ENCODE measurements at places on chromosomes 12 and 14. TPM values are rescaled to one million over a fixed set of nuclear protein-coding genes. Genes with fewer than 3 reads are reported as not detected.

GRCh38 chr12:116818341-116818856 is 62.8 kb downstream of the HRK start:
- peaks cover 1% of the 10 kb centered on the region for H3K36me3 ChIP-seq
- no peaks in the 10 kb centered on the region for H3K27me3 ChIP-seq
- DNase-seq, result peak; percentile 15

GRCh38 chr12:132099739-132100138 is 44.4 kb downstream of the DDX51 start:
- H3K4me1 ChIP-seq, result peaks cover 14% of the 10 kb centered on the region
- no peaks in the 10 kb centered on the region for H3K27me3 ChIP-seq
- peaks cover 8% of the 10 kb centered on the region for H3K36me3 ChIP-seq
- DNase-seq, result no peak

DNA sequence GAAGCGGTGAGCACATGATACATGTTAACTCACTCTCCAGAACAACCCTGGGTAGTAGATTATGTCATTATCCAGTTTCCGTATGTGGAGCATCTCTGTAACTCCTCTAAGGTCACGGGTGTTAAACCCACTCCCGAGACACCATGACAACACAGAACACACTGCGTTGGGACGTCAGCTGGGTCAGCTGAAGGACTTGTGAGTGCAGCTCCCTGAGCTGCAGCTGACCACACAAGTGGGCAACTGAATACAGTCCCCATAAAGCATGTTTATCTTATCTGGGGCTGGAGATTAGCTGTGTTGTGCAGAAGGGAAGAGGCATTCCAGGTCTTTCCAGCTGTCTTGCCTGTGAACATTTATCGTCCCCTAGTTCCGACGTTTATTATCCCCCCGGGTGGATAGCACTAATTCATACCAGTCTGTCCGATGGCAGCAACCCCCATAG is 211.5 kb downstream of the CHST11 start:
- no peak overlapping the region for H3K4me3 ChIP-seq
- no peaks in the 10 kb centered on the region for H3K36me3 ChIP-seq
- peaks cover 55% of the 10 kb centered on the region for H3K4me1 ChIP-seq
- no peak for DNase-seq
- no peak overlapping the region for H3K27ac ChIP-seq

GRCh38 chr12:22529281-22530060 is 14.9 kb downstream of the C2CD5 start:
- H3K4me3 ChIP-seq, result no peak overlapping the region
- no peaks in the 10 kb centered on the region for H3K27me3 ChIP-seq
- H3K36me3 ChIP-seq, result peaks cover 10% of the 10 kb centered on the region
- peaks cover 7% of the 10 kb centered on the region for H3K4me1 ChIP-seq
- no peak overlapping the region for H3K27ac ChIP-seq

DNA sequence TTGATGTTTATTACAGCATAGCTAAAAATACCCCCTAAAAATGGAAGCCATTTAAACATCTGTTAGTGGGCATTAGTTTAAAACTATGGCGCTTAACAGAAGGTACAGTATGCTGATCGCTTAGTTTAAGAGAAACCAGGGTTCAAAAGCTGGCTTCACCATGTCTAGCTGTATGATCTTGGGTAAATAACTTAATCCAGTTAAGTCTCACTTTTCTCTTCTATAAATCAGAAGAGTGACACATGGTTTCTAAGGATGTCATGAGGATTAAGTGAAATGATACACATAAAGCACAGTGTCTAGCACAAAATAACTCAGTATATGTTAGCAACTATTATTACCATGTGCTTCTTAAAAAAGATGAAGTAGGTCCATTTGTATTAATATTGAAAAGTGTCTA is 38.7 kb downstream of the STK38L start:
- H3K27me3 ChIP-seq, result no peaks in the 10 kb centered on the region
- no peak overlapping the region for H3K27ac ChIP-seq
- no peak overlapping the region for H3K4me3 ChIP-seq
- peaks cover 33% of the 10 kb centered on the region for H3K4me1 ChIP-seq

GRCh38 chr12:42283739-42284138 is 42.2 kb downstream of the ZCRB1 start:
- no peaks in the 10 kb centered on the region for H3K36me3 ChIP-seq
- no peaks in the 10 kb centered on the region for H3K4me1 ChIP-seq
- H3K27me3 ChIP-seq, result peaks cover 4% of the 10 kb centered on the region
- H3K4me3 ChIP-seq, result no peak overlapping the region
- DNase-seq, result no peak
- no peak overlapping the region for H3K27ac ChIP-seq

DNA sequence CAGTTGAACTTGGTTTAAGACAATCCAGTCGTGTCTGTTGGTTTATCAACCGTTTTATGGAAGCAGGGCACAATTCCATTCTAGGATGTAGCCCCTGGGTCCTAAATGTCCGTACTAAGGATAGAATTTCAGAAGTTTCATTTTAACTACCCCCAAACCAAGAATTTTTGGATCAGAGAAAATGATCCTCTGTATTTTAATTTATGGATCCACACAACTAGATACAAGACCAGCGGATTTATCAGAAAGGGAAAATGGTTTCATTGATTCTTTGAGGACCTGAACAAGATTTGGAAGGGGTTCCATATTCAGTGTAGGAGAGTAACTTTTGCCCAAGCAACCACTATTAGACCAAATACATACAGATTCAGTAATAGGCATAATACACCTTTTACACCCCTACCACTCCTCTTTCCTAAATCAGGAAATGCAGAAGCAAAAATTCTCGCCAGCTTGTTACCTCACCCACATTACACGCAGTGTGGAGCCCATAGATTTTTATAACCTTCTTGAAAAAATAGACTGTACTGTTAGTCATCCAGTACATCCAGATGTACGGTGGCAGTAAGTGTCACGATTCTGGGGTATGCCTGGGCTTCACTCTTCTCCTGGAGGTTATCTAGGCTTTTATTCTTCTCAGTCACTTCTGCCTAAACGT is 1.4 kb upstream of the FBXL14 start:
- peak overlapping the region; percentile 84 for H3K4me3 ChIP-seq
- H3K27me3 ChIP-seq, result no peaks in the 10 kb centered on the region
- peaks cover 39% of the 10 kb centered on the region for H3K4me1 ChIP-seq
- H3K36me3 ChIP-seq, result peaks cover 8% of the 10 kb centered on the region
- H3K27ac ChIP-seq, result peak overlapping the region; percentile 89
- no peak for DNase-seq

DNA sequence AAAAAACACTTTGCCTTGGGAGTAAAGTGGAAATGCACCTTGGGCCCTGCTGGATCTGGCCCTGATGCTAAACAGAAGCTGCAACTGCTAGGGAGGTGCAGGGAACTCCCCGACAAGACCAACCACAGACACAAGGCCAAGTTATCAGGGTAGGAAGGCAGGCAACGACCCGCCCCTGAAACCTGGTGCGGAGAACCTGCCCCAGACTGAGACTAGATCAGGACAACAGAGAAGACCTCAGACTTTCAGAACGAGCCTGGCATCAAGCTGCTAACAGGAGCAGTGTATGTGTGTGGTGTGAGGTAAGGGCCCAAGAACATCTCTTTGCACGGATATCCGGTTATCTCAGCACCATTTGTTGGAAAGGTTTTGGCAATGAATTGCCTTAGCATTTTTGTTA is 233.7 kb upstream of the RTL1 start:
- no peak overlapping the region for H3K4me3 ChIP-seq
- no peak for DNase-seq
- peaks cover 8% of the 10 kb centered on the region for H3K4me1 ChIP-seq
- H3K36me3 ChIP-seq, result peaks cover 5% of the 10 kb centered on the region
- no peak overlapping the region for H3K27ac ChIP-seq
- H3K27me3 ChIP-seq, result peaks cover 21% of the 10 kb centered on the region

DNA sequence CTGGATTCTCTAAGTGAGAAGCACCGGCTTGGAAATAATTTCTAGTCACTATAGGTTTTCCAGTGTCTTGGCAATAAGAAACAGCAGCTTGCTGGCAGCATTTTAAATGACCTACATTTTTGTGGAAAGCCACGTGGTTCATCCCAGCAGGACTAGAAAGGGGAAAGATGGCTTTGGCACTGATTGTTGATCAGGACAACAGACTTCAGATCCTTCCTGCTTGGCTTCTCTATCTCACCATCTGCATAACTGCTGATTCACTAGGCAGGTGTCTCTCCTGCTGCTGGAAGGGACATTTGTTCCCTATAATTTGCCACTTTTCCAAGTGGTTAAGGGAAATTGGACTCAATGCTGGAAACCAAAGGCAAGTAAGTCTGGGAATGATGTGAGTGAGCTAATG is 131.0 kb downstream of the TTC8 start:
- no peak for DNase-seq
- peaks cover 19% of the 10 kb centered on the region for H3K27me3 ChIP-seq
- H3K4me3 ChIP-seq, result no peak overlapping the region
- H3K36me3 ChIP-seq, result peaks cover 4% of the 10 kb centered on the region
- no peaks in the 10 kb centered on the region for H3K4me1 ChIP-seq

DNA sequence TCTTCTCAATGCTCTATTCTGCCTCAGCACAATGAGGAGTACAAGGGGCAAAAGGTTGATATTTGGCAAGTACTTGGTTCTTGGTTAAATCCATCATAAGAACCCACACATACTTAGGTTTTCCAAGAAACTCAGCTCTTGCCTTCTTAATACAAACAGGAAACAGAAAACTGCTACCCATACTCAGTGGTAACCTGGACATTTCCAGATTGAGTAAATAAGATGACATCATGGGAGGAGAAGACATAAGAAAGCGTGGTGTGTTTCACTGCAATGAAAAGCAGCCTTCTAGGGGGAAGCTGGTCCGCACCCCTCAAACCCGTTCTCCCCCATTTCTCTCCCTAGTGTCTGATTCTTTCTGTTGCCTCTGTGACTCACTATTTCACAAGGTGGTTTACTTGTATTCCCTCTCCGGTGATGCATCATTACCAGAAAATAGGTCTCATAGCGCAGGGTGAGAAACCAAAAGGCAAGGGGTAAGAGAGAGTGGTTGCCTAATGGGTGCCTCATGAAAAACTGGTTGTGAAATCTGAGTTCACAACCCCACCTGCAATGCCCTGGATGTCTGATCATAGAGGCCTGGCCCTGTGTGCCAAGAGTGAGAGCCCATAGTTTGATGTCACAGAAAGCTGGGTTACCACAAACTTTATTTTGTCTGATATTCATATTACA is 326.5 kb upstream of the TBX3 start:
- H3K27ac ChIP-seq, result no peak overlapping the region
- H3K36me3 ChIP-seq, result no peaks in the 10 kb centered on the region
- H3K27me3 ChIP-seq, result no peaks in the 10 kb centered on the region
- no peak for DNase-seq

DNA sequence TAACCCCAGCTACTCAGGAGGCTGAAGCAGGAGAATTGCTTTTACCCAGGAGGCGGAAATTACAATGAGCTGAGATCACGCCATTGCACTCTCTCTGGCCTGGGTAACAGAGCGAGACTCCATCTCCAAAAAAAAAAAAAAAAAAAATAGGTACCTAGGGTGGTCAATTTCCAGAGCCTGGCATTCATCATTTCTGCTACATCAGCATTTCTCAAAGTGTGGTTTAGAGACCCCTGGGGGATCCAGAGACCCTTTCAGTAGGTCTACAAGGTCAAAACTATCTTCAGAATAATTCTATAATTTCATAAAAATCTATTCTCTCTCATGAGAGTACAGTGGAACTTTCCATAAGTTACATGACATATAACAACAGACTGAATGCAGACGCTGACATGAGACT is 19.9 kb downstream of the CERS5 start:
- H3K27me3 ChIP-seq, result no peaks in the 10 kb centered on the region
- H3K27ac ChIP-seq, result no peak overlapping the region
- DNase-seq, result no peak
- H3K36me3 ChIP-seq, result no peaks in the 10 kb centered on the region
- H3K4me1 ChIP-seq, result peaks cover 33% of the 10 kb centered on the region

DNA sequence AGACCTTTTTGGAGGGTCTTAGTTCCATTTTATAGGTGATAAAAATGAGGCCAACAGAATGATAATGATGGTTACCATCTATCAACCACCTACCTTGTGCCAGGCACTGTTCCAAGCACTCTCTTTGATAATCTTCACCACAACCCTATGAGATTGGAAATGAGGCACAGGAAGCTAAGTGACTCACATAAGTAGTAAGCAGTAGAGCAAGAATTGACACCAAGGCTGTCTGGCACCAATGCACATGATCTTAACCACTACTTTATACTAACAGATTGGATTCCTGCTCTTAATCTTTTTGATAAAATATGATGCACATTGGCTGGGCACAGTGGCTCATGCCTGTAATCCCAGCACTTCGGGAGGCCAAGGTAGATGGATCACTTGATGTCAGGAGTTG is 91.4 kb downstream of the DRAM1 start:
- no peak overlapping the region for H3K4me3 ChIP-seq
- no peaks in the 10 kb centered on the region for H3K36me3 ChIP-seq
- peaks cover 18% of the 10 kb centered on the region for H3K4me1 ChIP-seq
- H3K27me3 ChIP-seq, result no peaks in the 10 kb centered on the region
- DNase-seq, result peak; percentile 13

- no peaks in the 10 kb centered on the region for H3K4me1 ChIP-seq
- no peaks in the 10 kb centered on the region for H3K27me3 ChIP-seq
- no peaks in the 10 kb centered on the region for H3K36me3 ChIP-seq
- H3K4me3 ChIP-seq, result peak overlapping the region; percentile 66
- no peak overlapping the region for H3K27ac ChIP-seq
Observed at GRCh38 chr14:22314183-22314820, 274.7 kb downstream of the DAD1 start.

- no peak overlapping the region for H3K4me3 ChIP-seq
- H3K27ac ChIP-seq, result no peak overlapping the region
- peaks cover 5% of the 10 kb centered on the region for H3K4me1 ChIP-seq
- no peaks in the 10 kb centered on the region for H3K27me3 ChIP-seq
- H3K36me3 ChIP-seq, result peaks cover 1% of the 10 kb centered on the region
Observed at GRCh38 chr12:103368167-103368566, 127.6 kb downstream of the C12orf42 start.

DNA sequence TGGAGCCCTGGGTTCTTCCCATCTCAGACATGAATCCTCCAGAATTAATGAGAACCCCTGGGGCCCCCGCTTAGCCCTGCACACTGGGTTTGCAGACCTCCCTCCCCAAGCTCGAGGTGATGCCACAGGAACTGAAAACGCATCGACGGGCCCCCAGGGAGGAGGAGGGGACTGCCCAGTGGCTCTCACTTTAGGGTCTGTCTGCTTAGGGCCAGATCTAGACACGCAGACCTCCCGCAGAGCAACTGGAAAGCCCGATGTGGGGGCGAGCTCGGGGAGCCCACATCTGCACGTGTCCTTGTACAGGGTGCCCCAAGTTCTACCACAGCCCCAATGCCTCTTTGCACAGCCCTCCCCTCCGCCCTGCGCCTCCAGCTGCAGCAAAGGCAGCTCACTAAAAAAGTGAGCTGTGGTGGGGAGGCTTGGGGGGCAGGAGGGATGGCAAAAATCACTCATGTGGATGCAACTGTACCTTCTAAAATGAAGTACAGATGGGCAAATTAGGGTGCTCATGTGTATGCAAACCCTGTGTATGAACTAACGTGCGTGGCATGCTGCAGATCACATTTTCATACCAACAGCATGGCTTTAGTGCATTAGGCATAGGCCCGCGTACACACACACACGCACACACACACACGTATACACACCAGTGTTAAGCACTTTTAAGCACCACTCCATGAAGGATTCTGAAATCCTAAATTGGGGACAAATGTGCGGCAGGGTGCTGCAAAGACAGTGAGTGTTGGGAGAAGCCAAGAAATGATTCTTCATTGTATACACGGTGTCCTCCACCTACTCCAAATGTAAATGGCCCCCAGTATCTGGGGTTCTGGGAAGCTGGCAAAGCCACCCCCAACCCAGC is 99.9 kb upstream of the MAP1LC3B2 start:
- no peaks in the 10 kb centered on the region for H3K27me3 ChIP-seq
- H3K4me3 ChIP-seq, result no peak overlapping the region
- no peak for DNase-seq
- no peaks in the 10 kb centered on the region for H3K36me3 ChIP-seq
- H3K4me1 ChIP-seq, result no peaks in the 10 kb centered on the region
- H3K27ac ChIP-seq, result no peak overlapping the region

The ALG10 gene
- total RNA-seq, result 20.5 TPM

The HOXC9 gene
- total RNA-seq, result not detected

The JDP2 gene
- 6.8 TPM for total RNA-seq

The LRFN5 gene
- not detected for total RNA-seq

Data from activated T-cell treated with anti-CD3 and anti-CD28 coated beads, Interleukin-2, amount 50 U/mL, for 72 hours (primary cell).